Renal pelvis (tissue), 12 donors: ENCODE measurements at places on chromosomes 5 and 9. TPM values are rescaled to one million over a fixed set of nuclear protein-coding genes. Genes with fewer than 3 reads are reported as not detected.

Gene STING1
- polyA plus RNA-seq: 41.3 TPM

Gene RGS7BP
- 7.8 TPM for polyA plus RNA-seq

Gene TSLP
- 0.16 TPM for polyA plus RNA-seq

DNA sequence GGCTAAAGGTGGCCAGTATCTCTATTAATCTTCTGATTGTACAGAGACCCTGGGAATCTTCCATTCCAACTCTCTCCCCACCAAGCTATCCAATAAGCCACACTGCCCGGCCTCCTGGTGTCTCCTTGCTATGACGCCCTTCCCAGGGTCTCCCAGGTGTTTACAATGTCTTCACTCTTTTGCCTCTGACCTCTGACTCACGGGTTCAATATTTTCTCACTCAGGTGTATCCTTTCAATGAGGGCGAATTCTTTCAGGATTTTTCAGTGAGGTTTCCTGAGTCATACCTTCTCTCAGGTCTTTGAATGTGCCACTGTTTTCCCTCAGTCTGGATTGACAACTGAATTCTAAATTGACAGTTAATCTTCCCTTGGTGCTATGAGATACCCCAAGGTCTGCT, 53.7 kb upstream of the IRX4 start:
- no peak for DNase-seq

DNA sequence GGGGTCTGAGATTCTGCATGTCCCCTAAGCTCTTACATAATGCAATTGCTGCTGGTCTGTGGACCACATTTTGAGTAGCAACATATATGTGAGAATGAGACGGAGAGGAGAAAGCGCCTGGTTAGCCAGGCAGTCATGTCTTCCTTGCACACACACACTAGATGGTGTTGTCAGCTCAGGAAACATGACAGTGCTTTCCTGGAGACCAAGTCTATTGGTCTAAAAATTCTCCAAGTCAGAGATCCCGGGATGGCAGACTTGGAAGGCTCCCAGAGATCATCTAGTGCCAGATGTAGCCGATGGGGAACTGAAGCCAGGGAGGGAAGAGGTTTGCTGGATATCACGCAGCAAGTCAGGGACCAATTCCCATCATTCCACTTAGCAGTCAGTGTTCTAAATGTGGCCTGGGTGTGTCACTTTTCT, 53.4 kb downstream of the GALNT12 start:
- no peak for DNase-seq

- no peak for DNase-seq
These were observed 4.9 kb downstream of the GMCL2 start for GRCh38 chr5:178182158-178182876.

GRCh38 chr5:24367216-24367615, 277.6 kb downstream of the CDH10 start:
- DNase-seq: no peak

DNA sequence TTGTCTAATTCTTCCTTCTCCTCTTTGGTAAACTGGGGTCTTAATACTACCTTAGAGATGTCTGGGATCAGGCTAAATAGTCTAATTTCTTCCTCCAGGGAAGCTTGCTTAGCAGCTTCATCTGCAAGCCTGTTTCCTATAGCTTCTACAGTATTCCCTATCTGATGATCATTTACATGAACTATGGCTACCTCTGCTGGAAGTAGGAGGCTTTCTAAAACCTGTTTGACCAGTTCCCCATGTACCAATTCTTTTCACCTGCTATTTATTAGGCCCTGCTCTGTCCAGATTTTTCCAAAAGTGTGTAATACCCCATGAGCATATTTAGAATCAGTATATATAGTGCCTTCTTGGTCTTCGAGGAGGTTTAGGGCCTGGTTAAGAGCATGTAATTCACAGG, 619.8 kb downstream of the HINT1 start:
- no peak for DNase-seq

DNA sequence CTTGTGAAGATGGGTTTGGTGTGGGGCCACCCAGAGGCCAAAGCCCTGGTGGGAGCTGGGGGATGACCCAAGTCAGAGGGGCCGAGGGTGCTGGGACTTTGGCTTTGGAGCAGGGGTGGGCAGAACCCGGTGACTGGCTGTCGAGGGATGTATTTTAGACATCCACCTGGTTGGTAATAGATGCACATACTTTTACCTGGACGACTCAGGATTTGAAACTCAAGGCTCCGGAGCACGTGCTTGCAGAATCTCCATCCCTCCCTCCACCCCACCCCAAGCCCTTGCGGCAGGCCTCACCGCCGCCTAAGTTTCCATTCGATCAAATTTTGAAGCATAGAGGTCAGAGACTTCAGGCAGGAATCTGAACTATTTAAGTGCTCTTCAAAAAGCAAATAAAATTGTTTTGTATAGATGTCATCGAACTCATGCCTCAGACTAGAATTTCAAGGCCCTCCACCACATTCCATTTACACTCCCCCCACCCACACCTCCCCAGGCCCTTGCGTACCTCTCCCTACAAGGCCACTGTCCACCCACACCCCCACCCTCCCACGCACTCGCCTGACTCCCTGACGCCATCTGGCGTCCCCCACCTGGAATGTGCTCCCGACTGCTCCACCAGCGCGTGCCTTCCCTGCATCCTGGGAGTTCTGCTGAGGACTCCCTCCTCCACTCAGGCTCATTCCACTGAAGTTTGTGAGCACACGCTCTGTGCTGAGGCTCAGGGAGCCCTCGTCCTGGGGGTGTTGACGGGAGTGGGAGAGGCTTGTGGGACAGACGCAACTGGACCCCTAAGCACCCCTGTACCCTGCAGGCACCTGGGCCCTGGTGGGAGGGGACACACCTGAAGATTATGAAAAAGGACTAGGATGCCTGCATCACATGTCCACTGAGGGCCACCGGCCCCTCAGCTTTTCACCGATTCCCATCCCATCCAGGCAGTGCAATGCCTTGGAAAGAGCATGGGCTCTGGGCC, 56.4 kb upstream of the RPL26L1 start:
- peak; percentile 73 for DNase-seq
